ENCODE measurements at places on chromosomes 2 and 18.

DNA sequence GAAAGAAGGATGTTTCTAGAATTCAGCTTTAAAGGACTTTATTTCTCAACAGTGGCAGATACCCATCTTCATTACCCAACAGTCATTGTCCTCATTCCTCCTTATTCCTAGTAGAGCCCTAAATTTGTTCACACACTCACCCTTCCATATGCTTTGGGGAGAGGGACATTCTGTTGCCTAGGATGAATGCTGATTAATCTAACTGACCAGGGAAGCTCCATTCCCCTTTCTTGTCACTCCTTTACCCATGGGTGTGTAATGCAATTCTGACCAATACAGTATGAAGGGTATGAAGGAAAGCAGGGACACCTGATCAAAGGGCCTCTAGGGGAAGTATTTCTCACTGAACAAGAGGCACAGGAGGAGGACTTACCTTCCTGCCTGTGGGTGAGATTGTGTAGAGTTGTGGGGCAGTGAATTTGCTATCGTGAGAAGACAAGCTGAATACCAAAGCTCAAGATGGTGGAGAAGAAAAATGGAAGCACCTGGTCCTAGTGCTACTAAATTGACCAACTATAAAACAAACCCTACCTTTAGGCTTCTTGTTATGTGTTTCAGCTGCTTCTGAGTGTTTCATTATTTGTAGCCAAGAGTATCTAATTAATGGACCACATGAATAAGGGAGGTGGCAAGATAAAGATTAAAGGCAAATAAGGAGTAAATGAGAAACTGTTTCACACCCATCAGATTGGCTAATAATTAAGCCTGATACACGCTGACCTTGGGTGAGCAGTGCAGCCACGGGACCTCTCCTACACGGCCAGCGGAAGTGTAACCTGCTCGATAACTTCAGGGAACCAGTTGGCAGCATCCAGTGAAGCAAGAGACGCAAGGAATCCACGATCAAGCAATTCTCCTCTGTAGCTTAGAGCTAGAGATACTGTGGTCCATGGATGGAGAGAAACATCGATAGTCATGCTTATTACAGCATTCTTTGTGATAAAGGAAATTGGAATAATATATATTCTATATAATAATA, 202.3 kb downstream of the MYCN start:
- no peak for DNase-seq

GRCh38 chr18:55405893-55406406, 182.0 kb downstream of the TCF4 start:
- no peak for DNase-seq

- no peak for DNase-seq
These were observed 5.6 kb downstream of the MERTK start for GRCh38 chr2:111903930-111904439.

DNA sequence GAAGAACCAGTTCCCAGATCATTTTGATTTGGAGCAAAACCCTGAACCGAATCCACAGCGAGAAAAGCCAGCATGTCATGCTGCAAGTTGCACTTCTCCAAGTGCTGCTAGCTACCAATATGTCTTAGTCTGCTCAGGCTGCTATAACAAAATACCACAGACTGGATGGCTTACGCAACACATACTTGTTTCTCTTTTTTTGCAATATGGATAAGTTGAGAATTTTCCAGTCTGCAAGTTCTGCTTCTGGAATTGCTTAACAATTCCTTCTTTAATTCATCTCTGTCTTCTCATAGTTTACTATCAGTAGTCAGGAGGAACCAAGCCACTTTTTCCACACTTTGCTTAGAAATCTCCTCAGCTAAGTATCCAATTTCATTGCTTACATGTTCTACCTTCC, 105.9 kb upstream of the RBBP8 start:
- DNase-seq = no peak

GRCh38 chr18:2958819-2959298, 54.1 kb downstream of the LPIN2 start:
- DNase-seq = no peak

DNA sequence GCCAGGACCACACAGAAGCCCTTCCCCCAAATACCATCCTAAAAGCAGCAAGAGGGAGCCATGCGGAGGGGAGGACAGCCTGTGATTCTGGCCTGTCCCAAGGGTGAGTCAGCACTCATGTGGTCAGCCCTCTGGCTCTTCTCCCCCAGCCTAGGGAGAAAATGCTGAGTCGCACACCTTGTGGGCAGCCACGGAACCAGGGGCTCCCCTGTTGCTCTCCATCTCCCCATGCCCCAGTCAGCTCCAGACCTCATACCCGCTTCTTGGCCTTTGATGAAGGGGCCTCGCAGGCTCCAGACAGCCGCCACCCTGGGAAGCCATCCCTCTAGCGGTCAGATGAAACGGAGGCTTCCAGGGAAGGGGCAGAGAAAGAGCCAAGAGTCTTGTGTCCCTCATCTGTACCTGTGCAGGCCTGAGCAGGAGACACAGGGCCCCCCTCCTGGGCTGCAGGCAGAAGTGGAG, 181.3 kb upstream of the SIX2 start:
- DNase-seq = no peak

DNA sequence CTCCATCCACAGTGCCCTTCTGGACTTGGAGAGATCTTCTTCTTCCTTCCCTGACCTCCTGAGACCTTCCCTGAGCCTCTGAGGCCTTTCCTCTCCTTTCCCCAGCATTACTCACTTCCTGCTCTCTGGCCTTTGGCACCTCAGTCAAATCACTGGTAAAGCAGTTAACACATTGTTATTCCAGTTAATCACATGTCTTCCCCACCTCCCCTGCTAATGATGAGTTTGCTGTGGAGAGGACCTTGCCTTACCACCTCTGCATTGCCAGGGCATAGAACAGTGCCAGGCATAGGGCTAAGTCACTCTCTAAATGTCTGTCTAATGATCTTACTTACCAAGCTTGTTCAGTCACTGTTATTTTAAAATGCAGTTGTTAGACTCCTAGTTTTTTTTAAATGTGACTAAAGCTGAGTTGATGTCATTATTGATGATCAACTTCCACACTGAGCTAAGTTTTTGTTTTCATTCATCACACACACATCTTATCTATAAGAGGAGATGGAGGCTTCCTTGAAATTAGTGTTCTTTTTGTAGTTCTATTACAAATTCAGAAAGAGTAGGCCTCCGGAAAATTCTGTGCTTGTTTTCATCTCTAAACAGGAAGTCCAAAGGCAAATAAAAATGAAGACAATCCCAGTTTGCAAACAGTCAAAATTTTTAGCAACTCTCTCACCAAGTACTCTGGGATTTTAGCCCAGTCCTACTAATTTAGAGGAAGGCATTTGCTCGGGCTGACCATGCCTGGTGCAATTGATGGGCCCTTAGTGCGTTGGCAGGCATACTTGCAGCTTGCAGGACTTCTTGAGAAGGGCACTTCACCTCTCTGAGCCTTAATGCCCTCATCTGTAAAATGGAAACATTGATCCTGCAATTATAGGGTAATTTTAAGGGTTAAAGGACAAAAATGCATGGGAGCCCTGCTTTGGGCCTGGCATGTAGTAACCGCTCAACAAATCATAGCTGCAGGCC, 113.7 kb upstream of the SPRED2 start:
- no peak for DNase-seq

DNA sequence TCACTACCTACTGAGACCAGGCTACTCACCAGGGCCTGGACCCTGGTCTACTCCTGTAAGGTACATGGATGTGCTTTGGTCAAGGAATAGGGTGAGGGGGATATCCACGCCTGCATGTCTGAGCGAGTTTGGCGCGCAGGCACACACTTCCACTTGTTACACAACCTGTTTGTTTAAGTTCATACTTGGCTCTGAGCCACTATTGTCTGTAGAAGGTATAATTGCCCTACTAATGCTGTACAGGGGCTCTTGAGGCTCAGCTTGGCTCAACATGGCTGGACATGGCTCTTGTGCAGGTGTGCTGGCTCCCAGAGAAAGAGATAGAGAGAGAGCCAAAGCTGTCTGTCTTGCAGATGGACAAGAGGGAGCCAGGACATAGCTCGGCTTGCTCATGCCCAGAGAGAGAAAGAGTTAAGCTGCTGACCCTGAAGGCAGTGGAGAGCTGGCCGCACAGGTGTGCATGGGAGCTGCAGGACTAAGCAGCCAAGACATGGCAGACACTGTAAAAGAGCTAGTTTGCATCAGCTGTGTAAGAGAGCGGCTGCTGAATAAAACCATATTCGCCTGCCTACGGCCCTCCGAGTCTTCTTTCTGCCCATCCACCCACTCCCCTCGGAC, 35.2 kb downstream of the NPPC start:
- DNase-seq = no peak

DNA sequence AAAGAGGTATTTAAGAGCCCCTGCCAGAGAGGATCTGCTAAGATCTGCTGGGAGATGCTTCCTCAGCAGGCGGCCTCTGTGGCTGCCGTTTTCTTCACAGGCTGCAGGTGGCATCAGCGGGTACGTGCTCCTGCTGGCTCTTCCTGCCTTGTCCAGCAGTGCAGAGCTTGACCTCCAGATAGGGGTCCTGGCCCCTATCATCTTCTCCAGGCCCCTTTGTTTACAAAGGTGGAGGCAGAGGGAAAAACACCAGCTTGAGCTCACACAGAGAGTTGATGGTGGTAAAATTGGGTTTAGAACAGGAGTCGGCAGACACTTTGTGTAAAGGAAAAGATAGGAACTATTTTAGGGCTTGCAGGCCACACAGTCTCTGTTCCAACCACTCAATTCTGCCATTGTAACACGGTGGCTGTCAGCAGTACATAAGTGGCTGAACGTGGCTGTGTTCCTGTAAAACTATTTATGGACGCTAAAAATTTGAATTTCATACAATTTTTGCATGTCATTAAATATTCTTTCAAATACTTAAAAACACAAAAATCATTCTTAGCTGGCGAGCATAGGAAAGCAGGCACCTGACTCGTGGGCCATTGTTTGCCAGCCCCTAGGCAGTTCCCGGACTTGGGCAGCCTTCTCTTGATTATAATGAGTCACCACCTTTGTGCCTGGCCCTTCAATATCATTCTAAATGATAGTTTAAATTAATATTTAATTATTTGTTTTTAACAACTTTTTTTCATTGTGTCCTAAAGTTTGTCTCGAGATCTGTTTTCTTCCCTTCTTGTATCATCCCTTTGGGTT, 98.2 kb upstream of the B3GNT7 start:
- peak; percentile 8 for DNase-seq

GRCh38 chr2:60991644-60992043, 25.9 kb upstream of the PEX13 start:
- DNase-seq = no peak

DNA sequence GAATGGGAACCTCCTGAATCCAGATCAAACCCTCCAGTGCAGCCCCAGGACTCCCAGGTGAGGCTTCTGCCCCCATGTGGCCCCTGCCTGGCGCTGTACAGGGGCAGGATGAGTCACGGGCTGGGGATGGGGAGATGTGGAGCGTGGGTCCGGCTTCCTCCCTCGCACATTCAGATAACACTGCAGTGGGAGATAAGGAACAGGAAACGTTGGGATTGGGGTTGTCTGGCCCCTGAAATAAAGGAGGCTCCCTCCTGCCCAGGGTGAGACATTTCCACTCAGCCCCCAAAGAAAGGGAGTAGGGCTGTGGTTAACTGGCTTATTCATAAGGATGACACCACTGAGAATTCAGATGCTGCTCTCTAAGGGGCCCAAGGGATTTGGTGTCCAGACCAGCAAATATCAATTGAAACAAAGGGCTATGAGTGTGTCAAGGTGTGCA, 30.7 kb downstream of the IGFBP5 start:
- no peak for DNase-seq

DNA sequence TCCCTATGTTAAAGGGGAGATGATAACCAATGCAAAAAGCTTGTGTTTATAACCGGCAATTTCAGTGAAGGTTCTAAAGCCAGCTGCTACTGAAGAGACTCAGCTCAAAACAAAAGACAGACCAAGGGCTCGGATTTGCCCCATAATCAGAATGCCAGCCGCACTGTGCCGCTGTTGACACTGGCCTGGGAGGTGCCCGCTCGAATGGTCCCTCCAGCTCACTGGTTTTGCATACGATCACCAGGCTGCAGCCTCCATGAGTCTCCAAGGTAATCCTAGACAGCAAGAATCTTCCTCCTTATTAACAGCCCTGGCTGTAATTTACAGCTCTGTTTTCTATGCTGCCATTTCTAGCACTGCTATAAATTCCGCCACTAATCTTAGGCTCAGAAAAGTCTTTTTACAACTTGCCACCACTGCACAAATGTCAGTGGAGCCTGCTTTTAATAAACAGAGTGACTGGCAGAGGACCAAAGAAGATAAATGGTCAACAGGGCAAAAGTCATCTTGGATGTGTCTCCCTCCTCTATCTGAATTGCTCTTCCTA, 155.7 kb upstream of the SH3BP4 start:
- no peak for DNase-seq

- no peak for DNase-seq
These were observed 65.7 kb downstream of the KLHL14 start for GRCh38 chr18:32707147-32707546.

- DNase-seq = no peak
These were observed 85.6 kb downstream of the IKZF2 start for GRCh38 chr2:213065583-213066442.

DNA sequence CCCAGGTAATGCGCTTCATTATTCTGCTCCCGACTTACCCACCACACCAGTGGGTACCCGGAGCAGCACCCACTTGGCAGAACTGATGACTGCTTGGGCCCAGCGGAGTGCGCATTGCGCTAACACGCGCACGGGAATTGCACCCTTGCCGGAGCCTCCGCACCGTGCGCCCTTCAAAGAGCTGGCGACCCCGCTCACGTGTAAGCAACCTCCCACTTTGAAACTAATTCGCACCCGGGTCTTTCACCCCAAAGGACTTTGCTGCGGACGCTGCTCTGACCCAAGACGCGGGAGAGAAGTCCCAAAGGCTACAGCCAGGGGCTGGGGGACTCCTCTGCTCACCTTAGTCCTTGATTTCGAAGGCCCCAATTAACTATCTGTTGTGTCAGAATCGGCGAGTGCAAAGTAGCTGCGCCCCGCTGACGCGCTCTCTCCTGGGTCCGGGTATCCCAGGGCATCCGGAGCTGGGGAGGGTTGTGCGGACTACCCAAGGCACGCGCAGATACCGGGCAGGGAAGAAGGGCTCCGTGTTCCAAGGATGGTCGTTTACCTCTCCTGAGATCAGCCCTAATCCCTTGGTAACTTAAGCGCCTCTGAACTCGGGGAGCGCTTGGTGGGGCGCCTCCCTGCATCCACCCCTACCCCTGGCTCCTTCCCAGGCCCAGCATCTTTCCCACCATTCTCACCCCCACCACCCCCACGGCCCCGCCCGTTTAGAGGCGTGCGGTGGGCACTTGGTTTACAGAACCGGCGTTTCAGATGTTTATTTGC, 13.1 kb upstream of the SATB2 start:
- no peak for DNase-seq

DNA sequence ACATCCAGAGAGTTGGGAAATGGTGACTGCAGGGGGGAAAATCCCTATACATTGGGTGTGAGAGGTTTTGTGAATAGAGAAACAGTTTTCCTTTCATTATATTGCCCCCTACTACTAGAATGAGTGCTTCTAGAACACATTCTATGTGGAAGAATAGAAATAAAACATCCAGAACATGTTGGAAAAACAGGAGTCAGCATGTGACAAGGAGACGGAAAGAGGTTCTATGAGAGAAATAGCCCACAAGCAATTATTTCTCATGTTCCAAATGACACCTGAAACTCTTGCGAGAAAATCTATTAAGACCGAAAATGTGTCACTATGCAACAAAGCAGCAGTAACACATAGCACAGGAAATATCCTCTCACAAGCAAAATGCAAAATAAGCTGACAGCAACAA, 202.7 kb upstream of the SPOPL start:
- DNase-seq = no peak

GRCh38 chr18:38115201-38115600, 549.6 kb upstream of the CELF4 start:
- no peak for DNase-seq

GRCh38 chr2:234412726-234413125, 84.2 kb downstream of the ARL4C start:
- DNase-seq = no peak

Data from activated CD4-positive, alpha-beta T cell treated with anti-CD3 and anti-CD28 coated beads for 4 hours (primary cell).